ENCODE measurements at places on chromosomes 5 and 9.

DNA sequence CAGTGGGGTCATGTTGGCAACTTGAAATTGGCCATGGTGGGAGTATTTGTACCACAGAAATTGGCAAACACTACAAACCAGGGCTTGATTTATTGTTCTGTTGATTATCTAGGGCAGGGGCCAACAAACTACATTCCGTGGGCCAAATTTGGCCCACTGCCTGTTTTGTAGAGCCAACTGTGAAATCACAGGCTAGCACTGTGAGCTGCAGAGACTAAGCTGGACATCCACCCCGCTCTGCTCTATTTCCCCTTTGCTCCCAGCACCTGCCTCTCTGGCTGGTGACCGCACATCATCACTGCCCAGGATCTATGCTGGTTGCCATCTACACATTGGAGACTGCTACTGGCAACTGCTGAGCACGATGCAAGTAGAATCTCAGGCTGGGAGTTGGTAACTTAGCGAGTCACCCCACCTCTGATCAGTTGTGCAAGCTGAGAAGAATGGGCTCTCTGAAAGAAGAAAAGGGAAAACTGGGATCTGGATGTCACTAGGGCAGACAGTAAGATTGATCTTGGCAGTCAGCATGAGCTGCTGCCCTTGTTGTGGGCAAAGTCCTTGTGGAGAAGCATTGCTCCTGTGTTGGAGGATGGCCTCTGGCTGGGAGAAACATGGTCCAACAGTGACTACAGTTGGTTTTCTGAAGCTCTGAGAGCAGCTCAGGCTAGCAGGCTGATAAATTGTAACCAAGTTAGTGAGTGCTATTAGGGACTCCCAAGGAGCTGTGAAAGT lies 144.7 kb upstream of the RAD23B start:
- DNase-seq: no peak

DNA sequence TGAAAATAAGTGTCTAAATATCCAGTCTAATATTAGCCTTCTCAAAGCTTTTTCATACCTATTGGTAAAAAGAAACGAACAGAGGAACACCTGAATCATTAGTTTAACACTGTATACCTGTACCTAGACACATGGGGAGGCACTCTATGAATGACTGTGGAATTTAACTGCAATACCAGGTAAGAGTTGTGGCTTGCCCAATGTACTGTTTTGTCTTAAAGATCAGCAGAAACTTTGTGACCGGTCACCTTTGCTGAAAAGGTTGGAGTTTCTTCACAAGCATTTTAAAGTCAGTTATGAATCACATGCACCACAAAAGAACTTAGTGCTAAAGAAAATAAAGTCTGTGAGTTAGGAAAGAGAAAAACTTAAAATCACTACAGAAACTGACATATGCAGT lies 2.4 kb downstream of the PGGT1B start:
- no peak for DNase-seq

DNA sequence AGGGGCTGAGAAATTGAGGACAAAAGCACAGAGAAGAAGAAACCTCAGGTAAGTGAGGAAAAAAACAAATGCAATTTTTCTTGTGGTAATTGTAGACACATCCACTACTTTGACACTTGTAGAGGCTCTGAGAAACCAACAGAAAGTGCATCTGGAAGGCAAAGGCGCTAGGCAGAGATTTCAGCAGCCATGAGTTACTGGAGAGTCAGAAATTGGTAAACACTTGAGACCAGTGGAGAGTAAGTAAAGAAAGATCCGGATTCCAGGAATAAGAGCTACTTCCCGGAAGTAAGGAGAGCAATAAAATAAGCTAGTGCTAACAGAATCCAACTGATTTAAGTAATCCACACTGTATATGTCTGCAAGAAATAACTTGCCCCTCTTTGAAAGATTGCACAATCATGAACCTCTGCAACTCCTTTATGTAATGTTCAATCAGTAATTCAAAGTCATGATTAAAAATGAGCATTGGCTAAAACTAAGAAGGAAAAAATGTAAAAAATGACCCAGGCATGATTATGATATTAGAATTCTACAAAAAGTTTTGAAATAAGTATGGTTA lies 382.1 kb downstream of the CDH18 start:
- DNase-seq: no peak

DNA sequence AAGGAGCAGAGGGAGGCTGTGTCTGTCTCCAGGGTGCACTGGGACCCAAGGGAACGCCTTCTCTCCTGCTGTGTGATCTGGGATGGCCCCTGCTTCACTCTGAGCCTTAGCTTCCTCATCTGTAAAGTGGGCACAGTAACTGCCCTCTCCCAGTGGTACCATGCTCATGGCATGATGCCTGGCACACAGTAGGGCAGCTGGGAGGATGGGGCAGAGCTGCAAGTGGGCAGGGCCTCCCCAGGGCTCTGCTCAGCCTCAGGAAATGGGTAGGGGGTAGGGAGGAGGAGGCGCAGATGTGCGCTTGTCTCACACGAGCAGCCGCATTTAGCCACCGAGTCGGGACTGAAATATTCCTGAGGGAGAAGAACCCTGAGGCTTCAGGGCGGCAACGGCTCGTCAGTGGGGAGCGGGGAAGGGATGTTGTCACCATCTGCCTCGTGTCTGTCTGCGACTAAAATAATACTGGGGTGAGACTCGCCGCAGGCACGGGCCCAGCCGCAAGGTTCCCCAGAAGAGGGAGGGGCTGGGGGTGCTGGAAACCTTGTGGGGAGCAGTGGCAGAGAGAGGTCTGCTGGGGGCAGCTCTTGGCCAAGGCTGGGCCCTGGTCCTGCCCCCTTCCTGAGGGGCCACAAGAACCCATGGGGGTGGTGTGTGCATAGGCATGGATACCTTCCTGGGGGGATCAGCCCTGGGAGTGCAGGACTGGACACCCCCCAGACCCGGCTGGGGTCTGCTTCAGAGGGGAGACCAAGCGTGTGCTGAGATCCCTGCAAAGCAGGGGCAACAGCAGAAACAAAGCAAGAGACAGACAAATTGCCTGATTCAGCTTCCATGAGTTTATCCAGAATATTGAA lies 55.2 kb upstream of the PSD2 start:
- DNase-seq: no peak

DNA sequence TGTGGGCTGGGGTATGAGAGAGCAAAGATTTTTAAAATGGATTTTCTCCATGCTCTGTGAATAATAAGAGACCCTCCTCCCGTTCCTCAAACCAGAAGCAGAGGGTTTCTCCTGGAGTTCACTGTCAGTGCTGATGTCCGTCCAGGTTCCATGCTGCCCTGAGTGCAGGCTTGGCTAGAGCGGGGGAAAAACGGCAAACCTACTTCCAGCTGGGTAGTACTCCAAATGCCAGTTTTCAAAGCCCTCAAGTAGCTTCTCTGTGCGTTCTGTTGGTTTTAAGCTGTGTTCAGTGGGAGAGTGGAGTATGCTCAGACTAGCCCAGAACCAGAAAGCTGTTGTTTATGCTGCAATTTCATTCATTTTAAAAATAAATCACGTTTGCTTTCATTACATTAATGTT lies 40.3 kb downstream of the RASGEF1C start:
- DNase-seq: no peak

DNA sequence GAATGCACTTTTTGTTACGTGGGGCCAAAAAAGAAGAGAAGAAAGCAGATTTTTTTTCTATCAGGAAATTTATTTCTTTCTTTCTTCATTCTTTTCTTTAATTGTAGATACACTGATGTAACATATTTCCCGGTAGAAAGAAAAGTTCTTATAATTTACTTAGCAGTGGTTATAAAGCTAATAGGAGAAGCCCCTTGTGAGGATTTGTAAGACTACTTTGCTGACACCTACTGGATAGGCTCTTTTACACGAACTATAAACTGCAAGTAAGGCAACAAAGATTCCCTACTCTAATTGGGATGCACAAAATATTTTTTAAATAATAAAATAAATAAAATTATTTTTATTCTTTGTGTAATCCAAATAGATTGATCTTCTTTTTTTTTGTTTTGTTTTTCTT lies 284.4 kb downstream of the DNAH5 start:
- no peak for DNase-seq

GRCh38 chr9:108750661-108751215 lies 105.0 kb downstream of the ACTL7B start:
- DNase-seq: no peak

DNA sequence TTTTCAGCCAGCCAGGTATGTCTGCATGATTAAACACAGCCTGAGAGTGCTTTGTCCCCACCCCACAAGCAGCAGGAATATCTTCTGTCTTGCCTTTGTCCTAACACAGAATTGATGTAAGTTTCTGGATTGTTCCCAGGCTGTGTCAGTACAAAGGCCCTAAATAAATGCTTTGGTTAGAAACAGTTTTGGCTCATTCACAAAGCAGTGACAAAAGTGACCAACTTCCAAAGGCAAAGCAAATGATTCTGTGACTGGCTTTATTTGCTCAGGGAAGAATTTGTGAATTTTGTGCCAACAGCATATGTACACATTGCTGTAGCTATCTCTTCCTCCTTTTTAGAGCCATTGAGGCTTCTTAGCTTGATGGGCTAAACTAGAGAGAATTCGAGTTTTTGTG lies 133.7 kb downstream of the PLPPR1 start:
- DNase-seq: no peak

- DNase-seq: no peak
Observed at GRCh38 chr9:129506892-129507291, 114.0 kb downstream of the C9orf50 start.

DNA sequence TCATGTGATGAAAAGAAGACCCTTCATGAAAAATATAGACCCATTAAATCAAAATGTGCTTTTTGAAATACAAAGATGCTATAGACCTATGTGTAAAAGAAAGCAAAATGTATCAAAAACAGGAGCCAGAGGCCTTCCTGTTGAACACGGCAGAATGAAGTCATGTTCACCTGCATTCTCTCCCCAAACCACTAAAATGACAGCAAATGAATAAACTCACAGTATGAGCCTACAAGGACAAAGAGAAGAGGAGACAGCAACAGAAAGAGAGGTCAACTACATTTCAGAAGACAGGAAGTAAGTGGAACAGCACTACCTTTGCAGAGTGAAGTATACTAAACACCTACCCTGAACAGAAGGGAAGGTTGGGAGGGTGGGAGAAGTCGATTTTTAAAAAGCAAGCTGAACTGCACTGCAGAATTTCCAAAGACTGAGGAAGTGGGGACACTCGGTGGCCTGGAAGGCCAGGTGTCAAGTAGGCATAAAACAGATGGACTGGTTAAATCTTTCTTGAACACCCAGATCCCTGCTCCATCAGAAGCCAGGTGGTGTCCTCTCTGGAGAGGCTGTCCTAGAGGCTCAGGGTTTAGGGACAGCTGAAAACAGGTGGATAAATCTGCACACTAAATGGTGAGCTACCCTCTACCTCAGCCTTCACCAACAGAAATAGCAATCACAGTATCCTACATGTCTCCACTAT lies 48.9 kb downstream of the MED27 start:
- DNase-seq: no peak

- no peak for DNase-seq
Observed at GRCh38 chr9:2242831-2243330, 227.7 kb downstream of the SMARCA2 start.

Data from GM12892 (cell line).